ENCODE measurements at places on chromosomes 6 and 20. TPM values are rescaled to one million over a fixed set of nuclear protein-coding genes. Genes with fewer than 3 reads are reported as not detected.

- DNase-seq: no peak
These were observed 25.4 kb downstream of the DOP1A start for GRCh38 chr6:83092756-83093399.

GRCh38 chr6:20038410-20039204 lies 173.7 kb downstream of the MBOAT1 start:
- DNase-seq: no peak

GRCh38 chr6:53646606-53647005 lies 18.9 kb downstream of the KLHL31 start:
- DNase-seq: no peak

DNA sequence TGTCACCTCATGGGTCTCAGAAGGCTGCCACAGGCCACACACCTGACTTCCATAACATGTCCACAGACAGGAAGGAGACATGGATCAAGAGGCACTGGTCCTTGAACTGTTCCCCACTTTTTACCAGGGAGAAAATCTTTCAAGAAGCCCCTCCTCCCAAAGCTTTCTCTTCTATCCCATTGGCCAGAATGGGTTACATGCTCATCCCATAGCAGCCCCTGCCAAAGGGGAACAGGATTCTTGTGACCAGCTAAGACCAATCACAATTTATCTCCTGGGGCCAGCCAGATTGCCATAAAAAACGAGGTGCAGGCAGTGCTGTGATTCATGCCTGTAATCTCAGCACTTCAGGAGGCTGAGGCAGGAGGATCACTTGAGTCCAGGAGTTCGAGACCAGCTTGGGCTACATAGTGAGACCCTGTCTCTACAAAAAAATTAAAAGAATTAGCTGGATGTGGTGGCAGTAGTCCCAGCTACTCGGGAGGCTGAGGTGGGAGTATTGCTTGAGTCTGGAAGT lies 59.4 kb downstream of the TMEM242 start:
- no peak for DNase-seq

GRCh38 chr6:126531286-126531685 lies 191.4 kb downstream of the CENPW start:
- DNase-seq: no peak

MAP3K5 gene
- total RNA-seq: 3.9 TPM

DNA sequence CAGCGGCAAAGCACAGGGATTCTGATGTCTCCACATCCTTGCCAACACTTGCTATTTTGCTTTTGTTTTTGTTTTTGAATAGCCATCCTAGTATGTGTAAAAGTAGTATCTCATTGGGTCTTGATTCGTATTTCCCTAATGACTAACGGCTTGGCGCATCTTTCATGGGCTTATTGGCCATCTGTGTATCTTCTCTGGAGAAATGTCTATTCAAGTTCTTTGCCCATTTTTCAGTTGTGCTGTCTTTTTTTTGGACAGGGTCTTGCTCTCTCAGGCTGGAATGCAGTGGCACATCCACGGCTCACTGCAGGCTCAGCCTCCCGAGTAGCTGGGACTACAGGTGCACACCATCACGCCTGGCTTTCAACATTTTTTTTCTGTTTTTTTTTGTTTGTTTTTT lies 17.4 kb downstream of the TCFL5 start:
- no peak for DNase-seq

DNA sequence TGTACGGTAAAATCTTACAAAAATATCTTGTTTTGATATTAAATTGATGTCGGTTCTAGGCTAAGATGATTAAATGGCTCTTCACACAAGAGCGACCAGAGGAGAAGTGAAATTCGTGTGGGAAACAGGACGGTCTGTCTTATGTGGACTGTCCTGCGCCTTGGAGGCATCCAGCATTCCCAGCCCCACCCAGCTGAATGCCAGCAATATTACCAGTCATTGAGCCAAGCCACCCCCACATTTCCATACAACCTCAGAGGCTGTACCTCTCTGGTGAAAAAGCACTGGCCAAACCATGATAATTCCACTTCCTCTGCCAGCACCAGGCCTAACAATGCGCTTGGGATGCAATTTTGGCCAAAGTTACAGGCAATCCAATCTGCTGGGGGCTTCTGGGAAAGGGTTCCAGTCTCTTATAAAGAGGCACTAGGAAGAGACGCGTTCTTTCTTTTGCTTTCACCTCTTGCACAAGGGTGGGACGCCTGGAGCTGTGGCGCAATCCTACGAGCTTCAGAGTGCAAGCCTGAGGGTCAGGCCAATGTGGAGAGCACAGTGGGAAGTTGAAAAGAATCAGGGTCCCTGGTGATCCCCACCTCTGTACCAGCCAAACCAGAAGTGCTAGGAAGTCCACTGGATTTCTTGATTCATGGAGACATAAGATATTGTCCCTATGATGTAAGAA lies 213.1 kb downstream of the PREX1 start:
- no peak for DNase-seq

- peak; percentile 77 for DNase-seq
These were observed at the start of gene ULBP3 for GRCh38 chr6:150068720-150069648. TSS of gene ULBP3 (minus strand) at chr6:150069121. CDS start at chr6:150069066, 55 bp downstream.

DNA sequence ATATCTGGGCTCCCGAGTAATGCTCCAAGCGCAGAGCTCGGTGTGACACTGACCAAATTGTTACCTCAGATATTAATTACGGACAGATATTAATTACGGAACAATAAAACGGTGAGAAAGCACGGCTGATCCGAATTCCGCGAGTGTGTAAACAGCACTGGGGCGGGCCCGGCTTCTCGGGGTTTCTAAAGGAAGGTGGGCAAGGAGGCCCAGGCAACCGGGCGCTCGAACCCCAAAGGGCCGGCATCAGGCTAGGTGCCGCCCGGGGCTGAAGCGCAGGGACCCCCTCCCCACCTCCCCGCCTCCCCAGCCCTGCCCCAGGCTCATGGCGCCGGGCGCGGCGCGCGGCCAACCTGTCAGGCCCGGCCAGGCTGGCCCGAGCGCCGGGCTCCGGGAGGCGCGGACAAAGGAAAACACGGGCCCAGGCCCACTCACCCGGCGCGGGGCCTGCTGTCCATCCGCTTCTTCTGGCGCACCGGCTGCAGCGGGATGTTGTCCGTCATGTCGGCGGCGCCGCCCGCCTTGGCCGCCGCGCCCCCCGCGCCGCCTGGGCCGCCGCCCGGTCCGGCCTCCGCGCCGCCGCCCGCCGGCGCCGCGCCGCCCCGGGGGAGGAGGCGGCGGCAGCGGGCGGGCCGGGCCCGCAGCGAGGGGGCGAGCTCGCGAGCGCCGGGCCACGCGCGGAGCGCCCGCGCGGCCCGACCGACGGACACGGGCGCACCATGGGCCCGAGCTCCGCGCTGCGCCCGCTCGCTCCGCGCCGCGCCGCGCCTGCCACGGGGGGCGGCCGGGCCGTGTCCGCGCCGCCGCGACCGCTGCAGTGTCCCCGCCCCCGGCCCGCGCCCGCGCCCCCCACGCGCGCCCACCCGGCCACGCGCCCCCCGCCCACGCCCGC lies at the start of gene ATP9A:
Gene ATP9A (minus strand): TSS at position 524 of the 892 bp plus-strand sequence. CDS start 21 bp downstream, at position 503.
- DNase-seq: no peak

- peak; percentile 35 for DNase-seq
These were observed 21.9 kb downstream of the ECT2L start for GRCh38 chr6:138817799-138818198.

DNA sequence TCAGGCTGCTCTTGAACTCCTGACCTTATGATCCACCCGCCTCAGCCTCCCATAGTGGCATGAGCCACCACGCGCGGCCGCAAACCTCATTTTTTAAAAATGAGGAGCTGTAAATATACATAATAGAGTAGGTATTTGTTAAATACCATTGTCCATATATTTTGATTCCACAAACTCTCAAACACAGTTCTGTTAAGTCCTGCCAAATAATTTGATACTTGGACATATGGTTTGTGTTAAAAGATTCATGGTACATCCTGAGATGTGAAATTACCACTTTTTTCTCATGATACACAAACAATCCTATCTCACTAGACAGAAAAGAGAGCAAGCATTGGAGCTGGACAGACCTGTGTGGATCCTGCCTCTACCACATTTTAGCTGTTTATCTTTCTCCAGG lies 334.1 kb upstream of the KCNQ5 start:
- DNase-seq: no peak

DNA sequence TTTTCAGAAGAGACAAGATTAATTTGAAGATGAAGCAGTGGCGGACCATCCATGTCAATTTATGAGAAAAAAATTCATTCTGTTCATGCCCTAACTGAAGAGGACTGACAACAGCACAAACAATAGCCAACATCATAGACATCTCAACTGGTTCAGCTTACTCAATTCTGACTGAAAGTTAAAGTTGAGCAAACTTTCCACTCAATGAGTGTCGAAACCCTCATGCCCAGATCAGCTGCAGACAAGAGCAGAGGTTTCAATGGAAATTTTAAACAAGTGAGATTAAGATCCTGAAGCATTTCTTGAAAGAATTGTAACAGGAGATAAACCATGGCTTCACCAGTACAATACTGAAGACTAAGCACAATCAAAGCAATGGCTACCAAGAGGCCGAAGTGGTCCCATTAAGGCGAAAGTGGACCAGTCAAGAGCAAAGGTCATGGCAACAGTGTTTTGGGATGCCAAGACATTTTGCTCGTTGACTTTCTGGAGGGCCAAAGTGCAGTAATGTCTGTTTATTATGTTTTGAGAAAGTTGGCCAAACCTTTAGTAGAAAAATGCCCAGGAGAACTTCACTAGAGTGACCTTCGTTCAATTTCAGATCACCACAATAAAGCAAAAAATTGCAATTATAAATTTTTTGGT lies 6.1 kb upstream of the SFT2D1 start:
- DNase-seq: no peak

DNA sequence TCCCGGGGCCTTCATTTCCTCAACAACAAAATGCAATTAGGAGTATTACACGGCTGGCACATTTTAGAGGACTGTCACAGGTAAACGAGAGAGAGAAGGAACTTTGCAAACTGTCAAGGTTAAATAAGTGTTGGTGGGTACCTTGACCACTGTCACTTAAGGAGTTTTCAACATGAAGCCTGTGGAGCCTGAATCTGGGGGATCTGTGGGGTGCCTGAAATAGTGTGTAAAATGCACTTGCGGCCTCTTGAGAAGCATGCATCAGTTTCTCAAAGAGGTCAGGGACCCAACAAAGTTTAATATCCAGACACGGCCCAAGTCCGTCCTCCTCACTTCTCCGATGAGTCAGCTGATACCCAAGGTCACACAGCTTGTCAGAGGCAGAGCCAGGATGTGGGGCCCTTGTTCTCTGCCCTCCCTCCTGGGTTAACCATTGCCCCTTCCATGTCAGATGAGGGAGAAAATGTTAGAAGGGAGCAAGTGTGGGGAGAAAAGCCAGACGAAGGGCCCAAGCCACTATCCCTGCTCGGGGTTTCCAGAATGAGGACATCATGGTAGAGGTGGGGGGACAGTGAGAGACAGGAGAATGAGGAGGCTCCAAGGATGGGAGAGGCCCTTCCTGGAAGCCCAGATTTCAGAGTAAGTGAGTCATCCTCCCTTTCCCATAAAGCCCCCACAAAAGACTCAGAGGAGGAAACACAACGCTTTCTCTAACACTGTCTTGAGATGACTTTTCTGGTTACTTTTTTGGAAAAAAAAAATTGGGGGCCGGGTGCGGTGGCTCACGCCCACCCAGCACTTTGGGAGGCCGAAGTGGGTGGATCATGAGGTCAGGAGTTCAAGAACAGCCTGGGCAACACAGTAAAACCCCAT lies 42.2 kb downstream of the C6orf132 start:
- DNase-seq: peak; percentile 19

GABRR2 gene
- total RNA-seq: 0.12 TPM

- DNase-seq: no peak
These were observed 74.1 kb downstream of the ASXL1 start for GRCh38 chr20:32432277-32432676.

- no peak for DNase-seq
These were observed 140.5 kb upstream of the TNFAIP3 start for GRCh38 chr6:137726582-137726981.

GRCh38 chr6:5514353-5514752 lies 253.0 kb downstream of the FARS2 start:
- no peak for DNase-seq

GRCh38 chr6:88611721-88612120 lies 351.7 kb downstream of the RNGTT start:
- DNase-seq: no peak

- no peak for DNase-seq
These were observed 69.3 kb downstream of the ALDH5A1 start for GRCh38 chr6:24564081-24564480.

DNA sequence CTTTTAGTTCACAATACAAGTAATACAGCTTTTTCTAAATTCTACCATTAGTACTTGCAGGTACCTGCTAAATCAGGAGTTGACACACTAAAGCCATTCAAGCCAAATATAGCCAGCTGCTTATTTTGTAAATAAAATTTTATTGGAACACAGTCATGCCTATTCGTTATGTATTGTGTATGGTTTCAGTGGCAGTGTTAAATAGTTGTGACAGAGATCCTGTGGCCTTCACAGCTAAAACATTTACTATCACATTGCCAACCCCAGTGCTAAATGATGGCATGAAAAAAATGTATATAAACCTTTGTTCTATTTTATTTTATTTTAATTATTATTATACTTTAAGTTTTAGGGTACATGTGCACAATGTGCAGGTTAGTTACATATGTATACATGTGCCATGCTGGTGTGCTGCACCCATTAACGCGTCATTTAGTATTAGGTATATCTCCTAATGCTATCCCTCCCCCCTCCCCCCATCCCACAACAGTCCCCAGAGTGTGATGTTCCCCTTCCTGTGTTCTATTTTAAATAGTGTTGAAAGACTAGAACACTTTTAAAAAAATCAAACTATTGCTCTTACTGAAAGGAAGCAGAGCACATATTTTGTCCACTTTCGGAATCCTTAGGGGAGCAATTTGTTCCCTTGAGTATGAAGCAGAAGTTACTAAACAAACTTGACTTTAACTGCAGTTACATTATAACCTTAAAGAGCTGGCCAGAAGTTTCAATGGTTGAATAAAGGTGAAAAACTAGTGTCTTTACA lies 115.7 kb downstream of the PRIM2 start:
- DNase-seq: no peak

GHRH gene
- not detected for total RNA-seq

GRCh38 chr6:15107644-15108382 lies 138.1 kb upstream of the JARID2 start:
- no peak for DNase-seq

Data from activated naive CD8-positive, alpha-beta T cell treated with anti-CD3 and anti-CD28 coated beads for 36 hours (primary cell).